ENCODE measurements at places on chromosomes 16 and 17.

DNA sequence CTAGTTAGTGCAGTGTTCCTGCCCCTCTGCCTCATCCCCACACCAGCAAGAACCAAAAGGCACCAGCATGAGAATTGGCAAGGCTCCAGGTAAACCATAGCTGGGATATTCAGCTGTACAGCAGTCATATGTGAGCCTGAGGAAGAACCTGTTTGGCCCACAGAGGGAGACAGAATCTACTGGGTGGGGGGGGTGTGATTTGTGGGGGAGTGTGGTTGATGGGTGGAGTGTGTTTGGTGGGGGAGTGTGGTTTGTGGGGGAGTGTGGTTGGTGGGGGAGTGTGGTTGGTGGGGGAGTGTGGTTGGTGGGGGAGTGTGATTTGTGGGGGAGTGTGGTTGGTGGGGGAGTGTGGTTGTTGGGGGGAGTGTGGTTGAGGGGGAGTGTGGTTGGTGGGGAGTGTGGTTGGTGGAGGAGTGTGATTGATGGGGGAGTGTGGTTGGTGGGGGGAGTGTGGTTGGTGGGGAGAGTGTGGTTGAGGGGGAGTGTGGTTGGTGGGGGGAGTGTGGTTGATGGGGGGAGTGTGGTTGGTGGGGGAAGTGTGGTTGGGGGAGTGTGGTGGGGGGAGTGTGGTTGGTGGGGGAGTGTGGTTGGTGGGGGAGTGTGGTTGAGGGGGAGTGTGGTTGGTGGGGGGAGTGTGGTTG is 19.5 kb downstream of the MINK1 start:
- peak; percentile 73 for DNase-seq

- peak; percentile 91 for DNase-seq
Measured at GRCh38 chr16:19283637-19284036, 1.9 kb upstream of the CLEC19A start.

- no peak for DNase-seq
Measured at GRCh38 chr17:81039854-81040758, 5.2 kb downstream of the BAIAP2 start.

DNA sequence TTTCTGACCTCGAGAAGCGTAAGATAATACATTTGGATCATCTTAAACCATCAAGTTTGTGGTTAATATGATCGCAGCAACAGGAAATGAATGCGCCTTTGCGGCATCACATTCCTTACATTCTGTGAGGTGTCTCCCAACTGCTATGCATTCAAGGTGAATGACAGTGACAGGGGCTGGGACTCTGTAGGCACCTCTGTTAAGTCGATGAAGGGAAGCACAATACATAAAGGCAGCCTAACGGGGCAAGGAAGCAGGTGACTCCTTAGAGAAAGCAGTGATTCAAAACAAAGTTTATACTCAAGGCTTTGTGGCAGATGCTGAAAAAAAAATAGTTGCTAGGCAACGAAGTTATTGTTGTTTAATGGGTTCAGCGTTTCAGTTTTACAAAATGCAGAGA is 21.6 kb upstream of the EVPL start:
- DNase-seq: no peak
